Hematopoietic multipotent progenitor cell treated with erythropoietin and hydrocortisone succinate and interleukin-3 and kit ligand, for 4 days (in vitro differentiated cells): ENCODE measurements at places on chromosomes 1 and 21.

- DNase-seq, result peak; percentile 45
Observed at GRCh38 chr1:73637264-73637663, 560.7 kb downstream of the LRRIQ3 start.

DNA sequence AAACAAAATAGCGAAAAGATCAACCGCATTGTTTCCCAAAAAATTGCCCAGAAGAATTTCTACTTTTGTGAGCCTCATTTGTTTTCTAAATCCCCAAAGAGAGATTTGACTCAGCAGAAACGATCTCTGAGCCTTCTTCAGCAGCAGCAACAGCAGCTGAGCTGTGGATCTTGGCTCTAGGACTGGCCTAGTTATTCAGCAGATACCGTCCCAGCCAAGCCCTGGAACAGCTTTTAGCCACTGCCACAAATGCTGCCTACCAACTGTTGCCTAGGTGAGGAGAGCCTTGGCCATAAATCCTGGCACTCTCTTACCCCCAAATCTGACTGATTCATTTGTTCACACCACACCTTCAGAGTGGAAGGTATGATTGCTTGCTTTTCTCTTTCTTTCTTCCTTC is 320.1 kb downstream of the TGFB2 start:
- DNase-seq, result no peak

DNA sequence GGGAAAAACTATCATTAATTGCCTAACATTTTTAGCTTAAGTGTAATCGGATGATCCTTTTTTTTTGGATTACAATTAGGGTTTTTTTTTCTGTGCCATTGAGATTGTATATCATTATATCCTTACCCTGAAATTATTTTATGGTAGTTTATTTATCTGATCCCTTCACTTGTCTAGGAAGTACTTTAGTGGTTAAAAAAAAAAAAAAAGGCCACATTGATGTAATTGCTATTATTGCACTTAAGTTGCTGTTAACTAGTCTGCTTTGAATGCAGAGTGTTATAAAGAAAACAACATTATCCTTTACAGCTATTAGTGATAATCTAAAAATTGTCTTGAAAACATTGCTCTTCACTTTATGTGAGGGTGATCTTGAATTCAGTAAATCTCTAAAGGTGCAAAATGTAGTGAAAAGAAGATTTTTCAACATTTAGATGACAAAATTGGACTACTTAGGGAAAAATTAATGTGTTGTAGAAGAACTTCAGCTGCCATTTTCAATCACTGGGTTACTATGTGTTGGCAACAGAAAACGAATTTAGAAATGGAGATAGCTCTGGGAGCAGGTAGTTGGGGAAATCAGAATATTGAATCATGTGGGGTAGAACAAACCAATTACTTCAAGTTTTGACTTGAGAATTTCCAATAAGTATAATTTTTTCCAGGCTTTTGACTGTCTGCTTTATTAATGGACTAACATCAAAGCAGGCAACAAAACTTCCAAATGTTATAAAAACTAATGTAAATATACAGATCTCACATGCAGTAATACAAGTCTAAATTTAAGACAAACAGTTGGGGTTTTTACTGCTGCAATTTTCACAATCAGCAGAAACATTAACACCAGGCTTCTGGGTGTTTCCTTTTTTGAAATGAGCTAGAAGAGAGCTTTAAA is 5.0 kb downstream of the ADGRL2 start:
- no peak for DNase-seq

- no peak for DNase-seq
Observed at GRCh38 chr1:247552231-247552630, 3.3 kb downstream of the GCSAML start.

GRCh38 chr1:158115126-158115525 is 65.6 kb upstream of the CD1D start:
- no peak for DNase-seq

DNA sequence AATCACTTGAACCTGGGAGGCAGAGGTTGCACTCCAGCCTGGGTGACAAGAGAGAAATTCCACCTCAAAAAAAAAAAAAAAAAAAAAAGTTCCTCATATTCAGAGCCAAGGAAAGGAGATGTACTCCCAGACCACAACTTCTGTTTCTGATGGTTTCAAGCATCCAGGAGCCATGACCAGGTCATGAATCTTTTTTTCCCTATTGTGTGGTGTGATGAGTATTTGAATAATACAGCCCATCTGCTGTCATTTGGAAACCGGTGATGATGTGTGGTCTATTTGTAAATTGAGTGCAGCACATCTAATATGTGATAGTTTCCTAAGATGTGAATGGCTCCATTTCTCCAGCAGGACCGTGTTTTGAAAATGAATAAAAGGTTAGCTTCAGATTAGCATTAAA is 18.6 kb downstream of the PIK3CD start:
- DNase-seq, result no peak

DNA sequence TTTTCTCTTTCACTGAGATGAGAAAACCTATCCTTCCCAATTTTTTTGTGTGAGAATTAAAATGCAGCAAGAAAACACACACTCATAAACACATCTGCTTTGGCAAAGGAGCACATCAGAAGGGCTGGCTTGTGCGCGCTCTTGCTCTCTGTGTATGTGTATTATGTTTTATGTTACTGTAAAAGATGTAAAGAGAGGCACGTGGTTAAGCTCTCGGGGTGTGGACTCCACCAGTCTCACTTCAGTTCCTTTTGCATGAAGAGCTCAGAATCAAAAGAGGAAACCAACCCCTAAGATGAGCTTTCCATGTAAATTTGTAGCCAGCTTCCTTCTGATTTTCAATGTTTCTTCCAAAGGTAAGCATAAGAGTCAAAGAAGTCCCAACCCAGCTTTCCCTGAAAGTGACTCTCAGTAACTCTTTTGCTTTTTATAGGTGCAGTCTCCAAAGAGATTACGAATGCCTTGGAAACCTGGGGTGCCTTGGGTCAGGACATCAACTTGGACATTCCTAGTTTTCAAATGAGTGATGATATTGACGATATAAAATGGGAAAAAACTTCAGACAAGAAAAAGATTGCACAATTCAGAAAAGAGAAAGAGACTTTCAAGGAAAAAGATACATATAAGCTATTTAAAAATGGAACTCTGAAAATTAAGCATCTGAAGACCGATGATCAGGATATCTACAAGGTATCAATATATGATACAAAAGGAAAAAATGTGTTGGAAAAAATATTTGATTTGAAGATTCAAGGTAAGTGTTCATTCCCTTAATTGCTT is at the start of gene CD2:
Gene CD2 (plus strand): TSS at position 233 of the 780 bp plus-strand sequence. CDS start 63 bp downstream, at position 296.
- DNase-seq, result peak; percentile 48

- no peak for DNase-seq
Observed at GRCh38 chr1:56570924-56571372, 8.4 kb downstream of the PLPP3 start.

- no peak for DNase-seq
Observed at GRCh38 chr1:16077406-16078245, 4.2 kb upstream of the FAM131C start.

- peak; percentile 92 for DNase-seq
Observed at GRCh38 chr1:87902830-87903229, 574.1 kb downstream of the LMO4 start.

DNA sequence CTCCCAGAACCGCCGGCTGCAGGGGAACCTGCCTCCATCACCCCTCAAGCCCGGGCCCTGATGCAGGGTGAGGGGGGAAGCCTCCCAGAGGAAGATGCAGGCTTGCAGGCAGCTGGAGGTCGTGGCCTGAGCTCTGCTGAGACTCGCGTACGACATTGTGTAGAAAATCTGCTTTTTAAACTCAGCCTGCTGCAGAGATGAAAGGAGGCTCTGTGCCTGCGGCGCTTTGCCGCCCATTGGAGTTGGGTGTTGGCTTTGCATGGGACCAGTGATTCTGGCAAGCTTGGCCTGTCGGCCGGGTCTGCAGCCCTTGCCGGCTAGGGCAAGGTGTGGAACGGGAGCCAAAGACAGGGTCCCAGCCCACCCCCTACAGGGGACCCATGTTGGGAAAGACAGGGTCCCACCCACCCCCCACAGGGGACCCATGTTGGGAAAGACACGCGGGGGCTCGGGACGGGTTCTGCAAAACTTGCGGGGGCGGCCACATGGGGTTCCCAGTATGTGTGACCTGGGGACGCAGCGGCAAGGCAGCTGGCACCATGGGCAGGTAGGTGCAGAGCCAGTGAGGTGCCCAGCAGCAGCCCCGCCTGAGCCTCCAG is 55.6 kb downstream of the SLX9 start:
- no peak for DNase-seq

GRCh38 chr1:13819642-13820041 is 119.7 kb downstream of the PRDM2 start:
- no peak for DNase-seq

- DNase-seq, result no peak
Observed at GRCh38 chr1:22132517-22133235, 10.2 kb downstream of the WNT4 start.

- DNase-seq, result no peak
Observed at GRCh38 chr1:21313203-21313885, 23.1 kb upstream of the ECE1 start.

- no peak for DNase-seq
Observed at GRCh38 chr1:16621300-16621658, 7.9 kb upstream of the NBPF1 start.

- DNase-seq, result no peak
Observed at GRCh38 chr1:115340879-115341278, 2.8 kb upstream of the NGF start.

DNA sequence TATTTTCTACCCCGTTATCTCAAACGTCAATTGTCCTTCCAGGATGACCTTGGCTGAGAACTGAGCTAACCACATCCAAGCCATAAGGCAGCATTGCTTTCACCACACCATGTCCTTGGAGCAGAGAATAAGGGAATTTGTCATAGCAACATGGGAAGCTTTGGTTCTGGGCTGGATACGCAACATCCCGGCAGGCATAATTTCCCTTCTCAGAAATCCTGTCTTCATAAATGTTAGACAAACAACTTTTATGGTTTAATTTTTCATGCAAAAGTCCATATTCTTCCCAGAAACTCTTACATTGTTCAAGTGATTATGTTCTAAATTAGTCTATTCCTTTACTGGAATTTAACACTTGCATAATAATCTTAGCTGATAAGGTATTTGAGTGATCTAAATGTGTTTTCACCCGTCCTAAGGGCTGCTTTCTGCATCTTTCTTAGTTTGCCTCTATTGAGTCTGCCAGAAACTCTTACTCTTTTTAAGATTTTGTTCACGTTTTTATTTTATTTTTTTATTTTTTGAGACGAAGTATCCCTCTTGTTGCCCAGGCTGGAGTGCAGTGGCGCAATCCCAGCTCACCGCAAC is 51.8 kb downstream of the KCNJ15 start:
- DNase-seq, result no peak

- DNase-seq, result no peak
Observed at GRCh38 chr1:39117899-39118450, 86.5 kb upstream of the MACF1 start.

DNA sequence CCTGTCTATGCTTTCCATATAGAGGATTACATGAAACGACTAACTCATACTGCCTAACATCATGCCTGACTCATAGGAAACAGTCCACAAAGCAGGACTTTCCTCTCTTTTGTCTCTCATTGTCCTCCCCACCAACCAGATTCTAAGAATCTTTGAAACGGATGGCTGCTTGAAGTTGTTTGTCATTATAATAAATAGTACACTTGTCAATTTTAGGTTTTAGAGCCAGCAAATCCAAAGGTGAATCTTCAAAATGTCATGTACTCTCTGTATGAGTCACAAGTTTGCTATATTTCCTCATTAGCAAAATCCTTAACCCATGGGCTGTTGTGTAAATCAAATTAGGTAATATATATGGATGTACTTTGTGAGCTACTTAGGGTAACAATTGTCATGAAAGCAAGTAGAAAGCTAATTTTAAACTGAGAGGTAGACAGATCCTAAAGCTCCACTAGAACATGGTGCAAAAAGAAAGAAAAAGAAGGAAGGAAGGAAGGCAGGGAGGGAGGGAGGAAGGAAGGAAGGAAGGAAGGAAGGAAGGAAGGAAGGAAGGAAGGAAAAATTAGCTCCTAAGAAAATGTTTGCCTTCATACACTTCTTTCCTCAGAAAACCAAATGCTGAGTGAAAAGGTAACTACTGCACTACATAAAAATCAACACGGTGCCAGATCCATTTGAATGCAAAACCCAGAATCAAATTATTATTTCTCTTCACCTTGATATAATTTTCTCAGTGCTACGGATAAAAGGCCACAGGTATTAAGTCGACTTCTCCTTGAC is 129.5 kb upstream of the PRMT6 start:
- DNase-seq, result no peak

DNA sequence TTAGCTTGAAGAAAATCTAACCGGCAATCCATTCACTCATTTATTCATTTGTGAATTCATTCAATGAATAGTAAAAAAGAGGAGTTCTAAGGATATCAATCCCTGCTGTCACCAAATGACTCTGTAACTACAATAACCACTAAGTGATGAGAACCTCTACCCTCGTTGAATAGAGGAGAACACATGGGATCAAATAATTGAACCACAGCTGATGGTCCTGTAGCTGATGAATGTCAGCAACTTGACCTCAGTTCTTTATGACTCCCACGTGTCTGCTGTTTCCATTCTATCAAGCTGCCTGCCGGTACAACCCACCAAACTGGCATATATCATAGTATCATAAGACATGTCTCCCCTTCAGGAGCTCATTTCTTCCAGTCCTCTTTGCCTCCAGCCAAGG is 150.3 kb downstream of the PTGER3 start:
- no peak for DNase-seq

DNA sequence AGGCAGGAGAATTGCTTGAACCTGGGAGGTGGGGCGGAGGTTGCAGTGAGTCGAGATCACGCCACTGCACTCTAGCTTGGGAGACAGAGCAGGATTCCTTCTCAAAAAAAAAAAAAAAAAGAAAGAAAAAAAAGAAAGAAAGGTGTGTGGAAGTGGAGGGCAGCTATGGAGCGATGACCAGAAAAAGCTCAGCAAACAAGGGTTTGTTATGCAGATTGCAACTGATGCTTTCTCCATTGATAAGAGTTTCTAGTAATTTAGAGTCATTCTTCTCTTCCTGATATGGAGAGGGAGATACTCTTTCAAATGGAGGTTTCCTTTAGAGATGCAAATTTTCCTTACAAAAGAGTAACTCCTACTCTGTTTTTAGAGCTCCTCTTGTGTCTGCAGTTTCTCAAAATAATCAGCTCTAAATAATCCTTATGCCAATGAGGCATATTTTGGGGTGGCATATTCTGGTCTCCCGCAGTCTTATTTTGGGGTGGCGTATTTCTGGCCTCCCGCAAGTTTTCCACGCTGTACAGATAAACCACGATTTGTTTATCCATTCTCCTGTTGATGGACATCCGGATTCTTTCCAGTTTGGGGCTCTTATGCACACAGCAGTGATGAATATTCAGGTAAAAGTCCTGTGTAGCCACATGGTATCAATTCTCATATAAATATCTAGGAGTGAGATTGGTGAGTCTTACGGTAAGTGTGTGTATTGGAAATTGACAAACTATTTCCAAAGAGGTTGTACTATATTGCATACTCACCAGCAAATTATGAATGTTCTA is 30.7 kb upstream of the RCC2 start:
- DNase-seq, result no peak

- DNase-seq, result no peak
Observed at GRCh38 chr1:53549287-53549686, 90.1 kb downstream of the DMRTB1 start.

- DNase-seq, result peak; percentile 18
Observed at GRCh38 chr1:14939527-14940284, 213.8 kb upstream of the TMEM51 start.
